ENCODE measurements at places on chromosomes 3 and 15.

- DNase-seq = no peak
Measured at GRCh38 chr3:58613236-58614132, 36.3 kb upstream of the FAM107A start.

DNA sequence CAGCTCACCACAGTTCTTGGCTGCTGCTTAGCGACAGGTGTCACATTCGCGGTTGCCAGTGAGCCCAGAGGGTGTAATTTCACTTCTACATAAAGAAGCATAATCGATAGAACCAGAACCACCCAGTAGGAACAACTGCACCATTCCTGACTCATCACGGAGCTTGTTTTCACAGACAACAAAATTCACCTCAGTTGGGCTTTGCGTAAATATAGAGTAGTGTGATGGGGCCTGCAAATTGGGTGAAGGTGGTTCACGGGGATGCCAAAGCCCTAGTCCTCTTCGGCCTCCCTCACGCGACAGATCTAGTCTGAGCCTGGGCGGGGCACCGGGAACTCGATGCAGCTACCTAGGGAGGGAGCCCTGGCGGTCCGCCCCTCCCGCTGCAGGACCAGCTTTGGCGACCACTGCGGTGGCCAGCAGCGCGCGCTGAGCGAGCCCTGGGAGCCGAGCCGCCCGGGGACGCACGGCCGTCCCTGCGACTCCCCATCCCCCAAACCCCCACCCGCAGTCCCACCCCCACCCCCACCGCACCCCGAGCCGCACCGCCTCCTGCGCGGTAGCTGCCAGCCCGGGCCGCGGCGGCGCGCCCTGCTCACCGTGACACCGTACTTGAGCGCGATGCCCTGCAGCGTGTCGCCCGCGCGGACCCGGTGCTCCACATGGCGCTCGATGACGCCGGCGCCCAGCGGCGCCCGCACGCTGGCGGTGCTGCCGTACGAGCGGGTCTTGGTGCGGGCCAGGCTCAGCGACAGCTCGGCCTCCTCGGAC is 519 bp downstream of the LYSMD2 start:
- DNase-seq = no peak

DNA sequence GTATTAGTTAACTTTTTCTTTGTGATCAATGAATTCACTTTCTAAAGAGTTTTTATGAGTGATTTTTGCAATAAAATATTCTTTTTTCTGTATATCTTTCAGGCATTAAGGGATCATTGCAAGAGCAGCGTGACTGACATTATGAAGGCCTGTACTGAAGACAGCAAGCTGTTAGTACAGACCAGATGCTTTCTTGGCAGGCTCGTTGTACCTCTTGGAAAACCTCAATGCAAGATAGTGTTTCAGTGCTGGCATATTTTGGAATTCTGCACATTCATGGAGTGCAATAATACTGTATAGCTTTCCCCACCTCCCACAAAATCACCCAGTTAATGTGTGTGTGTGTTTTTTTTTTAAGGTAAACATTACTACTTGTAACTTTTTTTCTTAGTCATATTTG is 24.4 kb downstream of the SELENOT start:
- no peak for DNase-seq

- DNase-seq = no peak
Measured at GRCh38 chr3:170542704-170543103, 43.2 kb downstream of the SLC7A14 start.

GRCh38 chr3:135175728-135176277 is 380.7 kb downstream of the EPHB1 start:
- DNase-seq = no peak

Data from non-pigmented ciliary epithelial cell (primary cell).